ENCODE measurements at places on chromosomes 5 and 9. TPM values are rescaled to one million over a fixed set of nuclear protein-coding genes. Genes with fewer than 3 reads are reported as not detected.
A peak's percentile ranks its signal among the peaks of the same experiment; 100 is the strongest.

EIF4E1B gene
- not detected for total RNA-seq

DNA sequence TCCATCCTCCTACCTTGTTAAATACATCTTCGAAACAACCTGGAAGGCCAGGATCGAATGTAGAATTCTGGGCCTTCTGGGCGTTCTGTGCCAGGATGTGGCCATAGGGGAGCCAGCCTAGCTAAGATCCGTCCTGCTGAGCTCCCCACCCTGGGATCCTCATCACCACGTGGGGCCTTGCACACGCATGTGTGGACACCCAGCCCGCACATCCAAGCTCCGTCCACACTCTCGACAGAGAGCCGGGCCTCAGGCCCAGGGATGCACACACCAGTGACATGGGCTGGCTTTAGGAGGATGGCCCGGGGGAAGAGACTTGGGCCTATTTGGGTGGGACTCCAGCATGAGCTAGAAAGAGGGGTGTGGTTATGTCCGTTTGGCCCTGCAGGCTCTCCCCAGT, 154.0 kb downstream of the PAX5 start:
- H3K4me1 ChIP-seq, result no peaks in the 10 kb centered on the region
- no peak overlapping the region for H3K27ac ChIP-seq
- no peak for DNase-seq

- no peaks in the 10 kb centered on the region for H3K27me3 ChIP-seq
- H3K4me1 ChIP-seq, result no peaks in the 10 kb centered on the region
- no peak overlapping the region for H3K4me3 ChIP-seq
- no peaks in the 10 kb centered on the region for H3K36me3 ChIP-seq
- H3K27ac ChIP-seq, result no peak overlapping the region
Observed at GRCh38 chr5:26530305-26530704, 508.1 kb downstream of the CDH9 start.

DNA sequence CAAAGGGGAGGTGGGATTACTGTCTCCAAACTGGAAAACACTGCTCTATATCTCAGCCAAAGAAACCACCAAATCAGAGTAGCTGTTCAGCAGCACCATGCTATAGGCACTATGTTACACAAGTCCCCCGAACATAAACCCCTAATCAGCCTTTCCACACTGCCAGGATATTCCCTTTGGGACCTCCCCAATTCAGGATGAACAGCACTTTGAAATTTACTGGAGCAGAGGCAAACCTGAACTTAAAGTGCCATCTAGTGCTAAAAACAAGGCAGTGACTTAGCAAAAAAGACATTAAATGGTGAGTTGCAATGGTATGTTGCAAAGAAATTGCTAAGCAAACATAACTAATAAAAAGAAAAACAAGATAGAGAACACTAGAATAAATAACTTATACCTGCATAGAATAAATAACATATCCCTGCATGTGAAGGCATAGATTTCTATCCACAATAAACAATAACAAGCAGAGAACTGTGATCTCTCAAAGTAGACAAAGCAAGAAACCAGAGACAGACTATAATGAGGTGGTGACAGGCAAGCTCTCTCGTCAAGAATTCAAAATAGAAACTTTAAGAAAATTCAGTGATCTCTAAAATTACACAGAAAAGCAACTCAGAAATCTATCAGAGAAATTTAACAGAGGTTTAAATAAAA, 584.4 kb upstream of the ACO1 start:
- H3K4me3 ChIP-seq, result no peak overlapping the region
- no peaks in the 10 kb centered on the region for H3K4me1 ChIP-seq
- no peak overlapping the region for H3K27ac ChIP-seq
- no peaks in the 10 kb centered on the region for H3K27me3 ChIP-seq
- DNase-seq, result peak; percentile 44
- no peaks in the 10 kb centered on the region for H3K36me3 ChIP-seq

LHX2 gene
- total RNA-seq, result not detected

DNA sequence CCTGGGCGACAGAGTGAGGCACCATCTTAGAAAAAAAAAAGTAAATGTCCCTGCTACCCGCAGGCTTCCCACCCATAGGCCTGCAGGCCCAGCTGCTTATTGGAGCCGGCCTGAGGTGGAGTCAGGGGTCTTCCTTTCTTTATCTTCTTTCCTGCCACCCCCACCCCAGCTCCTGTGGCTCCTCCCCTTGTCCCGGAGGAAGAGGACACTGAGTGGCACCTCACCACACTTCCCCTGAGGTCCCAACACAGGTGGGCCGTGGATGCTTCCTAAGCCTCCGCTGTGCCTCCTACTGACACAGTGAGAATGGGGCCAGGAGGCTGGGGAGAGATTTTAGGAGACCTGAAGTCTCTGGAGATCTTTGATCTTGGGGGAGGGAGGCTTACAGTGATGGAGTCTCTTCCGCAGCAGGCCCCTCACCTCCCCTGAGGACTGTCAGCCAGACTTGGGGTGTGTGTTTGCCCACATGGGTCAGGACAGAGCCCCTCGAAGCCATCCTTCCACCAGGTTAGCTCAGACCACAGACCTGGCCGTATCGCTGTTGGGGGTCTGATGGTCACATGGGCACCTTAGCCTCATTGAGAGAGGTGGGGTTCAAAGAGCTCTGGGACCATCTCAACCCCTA, 135.4 kb upstream of the IER5L start:
- H3K27me3 ChIP-seq, result no peaks in the 10 kb centered on the region
- no peak overlapping the region for H3K4me3 ChIP-seq
- H3K36me3 ChIP-seq, result no peaks in the 10 kb centered on the region
- no peak overlapping the region for H3K27ac ChIP-seq
- H3K4me1 ChIP-seq, result peaks cover 14% of the 10 kb centered on the region

- peaks cover 34% of the 10 kb centered on the region for H3K4me1 ChIP-seq
- peak; percentile 80 for DNase-seq
- no peak overlapping the region for H3K4me3 ChIP-seq
- H3K27me3 ChIP-seq, result no peaks in the 10 kb centered on the region
- no peak overlapping the region for H3K27ac ChIP-seq
Observed at GRCh38 chr5:151742870-151743294, 15.5 kb downstream of the ATOX1 start.

DNA sequence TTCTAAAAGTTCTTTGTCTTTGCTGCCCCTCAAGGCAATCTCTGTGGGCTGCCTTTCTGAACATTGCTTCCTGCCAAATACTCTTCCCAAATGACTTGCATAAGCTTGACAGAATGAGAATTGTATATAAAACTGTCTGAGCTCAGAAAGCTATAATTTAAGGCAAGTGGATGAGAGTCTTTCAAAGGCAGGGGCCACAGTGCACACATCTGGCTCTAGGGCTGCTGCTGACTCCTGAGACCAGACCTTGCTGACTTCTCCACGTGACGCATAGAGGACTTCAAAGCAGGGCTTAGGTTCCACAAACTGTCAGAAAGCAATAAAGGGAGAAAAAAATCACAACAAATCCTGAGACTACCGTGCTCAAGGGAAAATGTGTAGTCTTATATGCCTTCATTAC, 79.4 kb upstream of the DIRAS2 start:
- H3K36me3 ChIP-seq, result no peaks in the 10 kb centered on the region
- DNase-seq, result peak; percentile 16
- no peaks in the 10 kb centered on the region for H3K4me1 ChIP-seq
- no peak overlapping the region for H3K4me3 ChIP-seq
- no peak overlapping the region for H3K27ac ChIP-seq

GRCh38 chr5:150642991-150643710, 2.7 kb downstream of the SYNPO start:
- DNase-seq, result no peak
- H3K36me3 ChIP-seq, result no peaks in the 10 kb centered on the region
- H3K4me1 ChIP-seq, result peaks cover 74% of the 10 kb centered on the region
- no peak overlapping the region for H3K4me3 ChIP-seq
- no peaks in the 10 kb centered on the region for H3K27me3 ChIP-seq

QRFP gene
- not detected for total RNA-seq

DNA sequence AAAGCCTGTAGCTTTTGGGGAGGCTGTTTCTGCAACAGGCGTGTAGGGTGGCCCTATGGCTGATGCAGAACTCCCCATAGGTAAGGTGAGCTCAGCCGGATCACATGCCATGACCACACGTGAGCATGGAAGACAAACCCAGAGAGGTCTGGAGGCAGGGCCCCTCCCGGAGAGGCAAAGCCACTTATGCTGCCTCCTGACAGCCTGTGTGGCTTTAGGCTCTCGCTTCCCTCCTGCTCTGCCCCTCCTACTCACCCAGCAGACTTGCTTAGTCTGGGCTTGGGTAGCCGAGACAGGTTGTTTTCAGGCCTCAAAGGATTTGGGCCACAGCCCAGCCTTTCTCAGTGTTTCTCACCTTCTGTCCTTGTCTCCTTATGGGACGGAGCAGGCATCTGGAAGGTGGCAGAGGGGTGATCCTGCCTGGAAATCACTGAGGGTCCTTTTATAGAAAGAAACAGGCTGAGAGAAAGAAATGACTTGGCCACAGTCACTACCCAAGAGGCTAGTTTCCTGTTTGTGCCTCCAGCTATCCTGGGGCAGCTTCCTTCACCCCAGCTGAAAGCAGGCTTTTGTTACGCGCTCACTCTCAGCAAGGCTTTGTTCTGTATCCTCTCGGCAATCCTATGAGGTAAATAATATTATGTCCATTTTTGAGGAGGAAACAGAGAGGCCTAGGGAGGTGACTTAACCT, 89.9 kb downstream of the DAB2IP start:
- H3K27ac ChIP-seq, result peak overlapping the region; percentile 44
- DNase-seq, result no peak
- peaks cover 61% of the 10 kb centered on the region for H3K4me1 ChIP-seq
- no peaks in the 10 kb centered on the region for H3K36me3 ChIP-seq
- no peak overlapping the region for H3K4me3 ChIP-seq

PRSS3 gene
- 3.5 TPM for total RNA-seq

ORM1 gene
- total RNA-seq, result 397 TPM

TSSK1B gene
- total RNA-seq, result 0.60 TPM

HTR1A gene
- 0.57 TPM for total RNA-seq

- no peak for DNase-seq
- peaks cover 11% of the 10 kb centered on the region for H3K4me1 ChIP-seq
- no peak overlapping the region for H3K4me3 ChIP-seq
Observed at GRCh38 chr9:121753802-121754654, 102.6 kb downstream of the DAB2IP start.

HABP4 gene
- 12.9 TPM for total RNA-seq

GRCh38 chr9:10612641-10613398, at the start of gene PTPRD:
TSS of gene PTPRD (minus strand) at chr9:10613002.
- H3K27ac ChIP-seq, result no peak within 1 kb of the TSS
- peak; percentile 85 for DNase-seq
- H3K36me3 ChIP-seq, result no peaks in the 10 kb centered on the region
- H3K4me3 ChIP-seq, result peak within 1 kb of the TSS; percentile 93
- peaks cover 44% of the 10 kb centered on the region for H3K27me3 ChIP-seq
- peaks cover 4% of the 10 kb centered on the region for H3K4me1 ChIP-seq

- peak; percentile 56 for DNase-seq
- no peaks in the 10 kb centered on the region for H3K4me1 ChIP-seq
- H3K27ac ChIP-seq, result peak overlapping the region; percentile 14
- no peak overlapping the region for H3K4me3 ChIP-seq
- H3K36me3 ChIP-seq, result no peaks in the 10 kb centered on the region
Observed at GRCh38 chr5:96177303-96177869, 215.7 kb upstream of the ELL2 start.

GRCh38 chr5:133427121-133427777, 185.1 kb downstream of the FSTL4 start:
- no peak overlapping the region for H3K4me3 ChIP-seq
- H3K27me3 ChIP-seq, result peaks cover 6% of the 10 kb centered on the region
- no peaks in the 10 kb centered on the region for H3K36me3 ChIP-seq

DNA sequence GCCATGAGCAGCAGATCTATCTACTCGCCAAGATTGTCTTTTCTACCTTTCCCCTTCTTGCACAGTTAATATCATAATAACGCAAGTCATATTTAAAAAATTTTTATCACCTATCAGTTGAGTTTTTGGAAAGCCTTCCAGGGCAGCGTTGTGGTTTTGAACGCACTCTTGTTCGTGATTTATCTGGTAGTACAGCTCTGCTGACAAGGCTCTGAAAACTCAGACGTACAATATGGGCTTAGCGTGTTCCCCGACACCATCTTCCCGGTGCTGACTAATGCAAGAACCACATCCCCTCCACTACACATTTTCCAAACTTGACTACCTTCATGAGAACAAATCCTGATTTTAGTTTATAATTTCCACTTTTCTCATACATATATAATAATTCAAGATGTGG, 1.6 kb upstream of the NFIL3 start:
- H3K4me1 ChIP-seq, result peaks cover 4% of the 10 kb centered on the region
- no peak for DNase-seq
- H3K36me3 ChIP-seq, result no peaks in the 10 kb centered on the region
- peak overlapping the region; percentile 89 for H3K4me3 ChIP-seq
- peak overlapping the region; percentile 100 for H3K27ac ChIP-seq
- no peaks in the 10 kb centered on the region for H3K27me3 ChIP-seq

GCNT4 gene
- 7.9 TPM for total RNA-seq

DNA sequence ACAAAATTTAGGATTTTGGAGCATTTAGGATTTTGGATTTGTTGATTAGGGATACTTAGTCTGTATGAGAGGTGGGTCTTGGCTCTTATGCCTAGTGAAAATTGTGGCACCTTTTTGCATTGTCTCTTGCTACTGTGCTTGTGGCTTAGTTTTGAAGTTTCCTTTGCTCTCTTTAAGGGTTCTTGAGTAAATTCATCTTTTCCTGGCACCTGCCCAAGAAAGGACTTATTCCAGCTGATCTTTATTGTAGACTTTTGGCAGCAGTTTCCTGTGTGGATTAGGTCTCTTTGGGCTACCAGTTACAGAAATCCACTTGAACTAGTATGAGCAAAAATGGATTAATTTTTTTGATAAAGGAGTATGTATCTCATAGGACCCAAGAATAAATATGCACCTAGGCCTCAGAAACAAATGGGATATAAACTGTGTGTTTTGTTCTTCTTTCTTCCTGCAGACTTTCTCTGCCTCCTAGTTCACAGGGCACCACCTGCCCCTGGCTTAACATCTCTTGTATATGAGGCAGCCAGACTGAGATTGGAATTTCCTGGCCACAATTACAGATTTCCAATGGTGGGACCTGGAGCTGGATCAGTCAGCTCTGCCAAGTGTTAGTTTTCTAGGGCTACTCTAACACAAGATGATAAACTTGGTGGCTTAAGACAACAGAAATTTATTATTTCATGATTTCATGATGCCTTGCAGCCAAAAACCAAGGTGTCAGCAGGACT, 44.6 kb downstream of the FOCAD start:
- no peak overlapping the region for H3K4me3 ChIP-seq
- H3K27ac ChIP-seq, result no peak overlapping the region
- H3K36me3 ChIP-seq, result no peaks in the 10 kb centered on the region
- DNase-seq, result peak; percentile 8
